CD14-positive monocyte (primary cell): ENCODE measurements at places on chromosomes 3 and 15. TPM values are rescaled to one million over a fixed set of nuclear protein-coding genes. Genes with fewer than 3 reads are reported as not detected.

DNA sequence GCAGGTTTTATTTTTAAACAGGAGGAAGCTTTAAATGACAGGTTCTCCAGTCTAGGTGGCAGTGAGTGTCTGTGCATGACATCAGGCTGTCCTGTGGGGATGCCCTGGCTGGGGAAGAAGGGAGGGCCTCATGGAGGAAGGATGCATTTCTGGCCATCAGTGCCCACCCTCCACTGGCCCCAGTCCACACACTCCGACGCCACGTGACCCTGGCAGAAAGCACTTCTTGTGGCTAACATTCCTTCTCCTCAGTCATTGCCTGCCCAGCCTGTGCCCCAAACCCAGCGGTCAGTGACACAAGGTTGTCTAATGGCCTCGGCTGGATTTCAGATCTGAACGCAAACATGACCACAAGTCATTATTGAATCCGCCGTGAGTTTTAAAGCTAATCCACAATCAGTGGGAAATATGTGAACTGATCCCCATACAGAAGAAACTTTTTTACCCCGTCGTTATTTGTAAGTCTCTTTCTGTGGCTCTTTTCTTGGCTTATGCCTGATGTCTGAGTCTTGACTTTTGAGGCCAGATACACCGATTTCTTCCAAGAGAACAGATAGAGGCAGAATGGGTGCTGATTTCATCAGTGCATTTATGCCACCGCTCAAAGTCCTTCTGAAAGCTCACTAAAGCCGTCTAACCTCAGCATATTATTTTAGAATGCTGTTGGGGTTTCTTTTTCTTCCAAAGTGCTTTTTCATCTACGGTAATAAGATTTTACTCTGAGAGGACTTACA lies 17.3 kb upstream of the LRRK1 start:
- H3K27me3 ChIP-seq, result peaks cover 4% of the 10 kb centered on the region
- H3K4me3 ChIP-seq, result no peak overlapping the region
- no peaks in the 10 kb centered on the region for H3K36me3 ChIP-seq

DNA sequence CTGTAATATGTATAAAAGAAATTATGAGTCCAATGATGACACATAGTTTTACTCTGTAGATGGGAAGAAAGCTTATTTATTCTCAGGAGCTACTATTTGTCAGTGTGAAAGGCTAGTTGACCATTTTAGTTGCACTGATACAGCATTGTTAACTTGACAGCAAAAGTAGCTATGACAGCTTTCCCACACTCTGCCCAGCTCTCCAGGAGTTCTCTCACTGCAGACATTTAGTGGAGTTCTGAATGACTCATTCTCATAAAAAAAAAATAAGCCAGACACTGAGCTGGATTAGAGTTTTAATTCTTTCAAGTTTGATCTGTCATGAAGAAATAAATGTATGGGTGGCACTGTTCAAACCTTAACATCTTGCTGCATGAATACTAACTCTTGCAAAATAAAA lies 77.2 kb upstream of the CFAP20DC start:
- no peaks in the 10 kb centered on the region for H3K4me1 ChIP-seq
- no peak overlapping the region for H3K27ac ChIP-seq
- H3K36me3 ChIP-seq, result no peaks in the 10 kb centered on the region
- no peak for DNase-seq
- no peak overlapping the region for H3K4me3 ChIP-seq
- no peaks in the 10 kb centered on the region for H3K27me3 ChIP-seq

DNA sequence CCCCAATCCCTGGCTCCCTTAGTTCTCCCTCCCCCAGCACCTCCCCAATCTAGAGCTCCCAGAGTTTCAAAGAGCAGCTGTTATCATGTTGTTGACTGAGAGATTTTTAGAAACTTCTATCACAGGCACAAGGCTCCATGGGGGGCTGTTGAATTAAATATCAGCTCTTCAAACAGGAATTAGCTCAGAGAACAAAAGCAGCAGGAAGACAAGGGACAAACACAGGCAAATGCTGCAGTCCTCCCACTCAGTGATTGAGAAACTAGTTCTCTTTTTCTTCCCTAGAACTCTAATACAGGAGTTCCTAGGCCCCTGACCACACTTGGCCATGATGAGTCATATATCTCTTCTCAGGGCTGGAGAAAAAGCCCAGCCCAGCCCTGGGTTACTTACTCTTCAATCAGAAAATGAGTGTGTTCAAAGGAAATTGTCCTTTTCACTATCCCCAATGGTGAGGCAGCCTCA lies 262.1 kb downstream of the IGSF11 start:
- no peak for DNase-seq

- no peak overlapping the region for H3K4me3 ChIP-seq
- peaks cover 7% of the 10 kb centered on the region for H3K4me1 ChIP-seq
- H3K36me3 ChIP-seq, result no peaks in the 10 kb centered on the region
- DNase-seq, result no peak
- no peaks in the 10 kb centered on the region for H3K27me3 ChIP-seq
Measured at GRCh38 chr3:23991306-23991682, 46.2 kb downstream of the NR1D2 start.

OXTR gene
- polyA plus RNA-seq, result not detected

FANCD2OS gene
- not detected for polyA plus RNA-seq

- no peak overlapping the region for H3K27ac ChIP-seq
- no peak for DNase-seq
- H3K4me3 ChIP-seq, result no peak overlapping the region
- no peaks in the 10 kb centered on the region for H3K27me3 ChIP-seq
- H3K36me3 ChIP-seq, result no peaks in the 10 kb centered on the region
Measured at GRCh38 chr3:101544161-101544850, 17.4 kb upstream of the TRMT10C start.

PLCH1 gene
- polyA plus RNA-seq, result not detected in 2 replicates

DNA sequence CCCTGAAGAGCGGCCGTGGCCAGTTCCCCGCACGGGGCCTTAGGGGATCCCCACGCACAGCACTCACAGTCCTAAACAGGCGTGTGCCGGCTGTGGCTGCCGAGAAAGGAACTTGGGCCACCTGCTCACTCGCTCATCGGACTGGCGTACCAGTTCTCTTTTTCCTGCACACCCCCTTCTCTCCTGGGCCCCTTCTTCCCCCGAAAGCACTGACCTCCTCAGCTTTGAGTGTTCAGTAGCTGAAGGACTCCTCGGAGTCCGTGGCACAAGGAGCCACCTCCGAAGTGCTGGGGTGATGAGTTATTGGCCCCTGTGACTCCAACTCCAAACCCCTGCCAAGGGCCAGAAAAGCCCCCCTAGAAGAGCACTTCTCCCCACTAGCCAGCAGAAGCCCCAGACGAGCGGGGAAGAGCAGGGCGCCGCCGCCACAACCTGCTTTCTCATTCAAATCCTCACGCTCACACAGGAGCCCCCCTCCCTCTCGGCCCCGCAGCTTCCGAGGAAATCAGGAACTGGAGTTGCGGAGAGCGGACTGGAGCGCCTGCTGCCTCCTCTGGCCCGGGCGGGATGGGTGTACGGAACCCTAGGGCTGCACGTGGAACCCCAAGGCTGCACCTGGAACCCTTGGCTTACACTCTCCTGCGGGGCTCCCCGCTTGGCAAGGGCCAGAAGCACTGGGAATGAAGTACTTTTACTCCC lies at the start of gene PLCH1:
Gene PLCH1, minus strand, starts transcription at position 446 of the 699 bp plus-strand sequence. CDS start 40,847 bp downstream, outside the sequence.
- peak within 1 kb of the TSS; percentile 84 for H3K4me3 ChIP-seq
- H3K4me1 ChIP-seq, result peaks cover 22% of the 10 kb centered on the region
- DNase-seq, result peak; percentile 39
- peaks cover 62% of the 10 kb centered on the region for H3K27me3 ChIP-seq
- H3K27ac ChIP-seq, result no peak within 1 kb of the TSS
- no peaks in the 10 kb centered on the region for H3K36me3 ChIP-seq

- no peak overlapping the region for H3K4me3 ChIP-seq
- H3K36me3 ChIP-seq, result no peaks in the 10 kb centered on the region
- H3K4me1 ChIP-seq, result no peaks in the 10 kb centered on the region
- H3K27ac ChIP-seq, result no peak overlapping the region
- DNase-seq, result no peak
- H3K27me3 ChIP-seq, result no peaks in the 10 kb centered on the region
Measured at GRCh38 chr15:62770111-62770660, 272.4 kb upstream of the TPM1 start.

- no peak overlapping the region for H3K4me3 ChIP-seq
- DNase-seq, result no peak
- H3K4me1 ChIP-seq, result no peaks in the 10 kb centered on the region
- no peaks in the 10 kb centered on the region for H3K27me3 ChIP-seq
- no peak overlapping the region for H3K27ac ChIP-seq
Measured at GRCh38 chr15:49844390-49844789, 223.5 kb downstream of the DTWD1 start.

DNA sequence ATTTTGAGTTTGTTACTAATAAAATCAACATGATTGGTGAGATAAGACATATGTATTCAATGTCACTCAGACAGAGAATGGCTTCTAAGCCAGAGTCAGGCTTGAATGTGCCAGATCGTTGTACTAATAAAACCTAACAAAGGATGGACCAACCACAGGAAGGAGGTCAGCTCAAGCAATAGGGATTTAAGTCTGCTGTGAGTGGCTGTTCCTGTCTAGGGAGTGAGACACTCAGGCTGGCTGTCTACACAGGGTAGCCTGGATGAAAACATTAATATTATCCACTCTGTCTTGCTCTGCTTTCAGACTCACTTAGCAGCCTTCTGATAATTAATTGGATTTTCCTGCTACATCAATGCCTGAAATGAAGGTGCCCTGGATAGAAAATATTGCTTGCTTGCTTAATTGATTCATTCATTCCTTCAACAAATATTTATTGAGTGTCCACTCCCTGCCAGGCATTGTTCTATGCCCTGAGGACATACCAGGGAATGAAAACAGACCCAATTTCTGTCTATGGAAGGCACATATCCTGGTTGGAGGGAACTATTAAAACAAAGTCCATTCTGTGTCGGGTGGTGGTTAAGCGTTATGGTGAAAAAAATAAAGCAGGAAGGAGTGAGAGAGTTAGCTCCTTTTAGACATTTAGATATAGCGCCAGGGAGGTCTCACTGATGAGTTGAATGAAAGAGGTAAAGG lies 239.4 kb downstream of the CHST2 start:
- peaks cover 8% of the 10 kb centered on the region for H3K36me3 ChIP-seq
- no peak overlapping the region for H3K4me3 ChIP-seq
- no peak overlapping the region for H3K27ac ChIP-seq
- DNase-seq, result no peak
- no peaks in the 10 kb centered on the region for H3K4me1 ChIP-seq

- DNase-seq, result no peak
- H3K4me1 ChIP-seq, result no peaks in the 10 kb centered on the region
- H3K27ac ChIP-seq, result no peak overlapping the region
- no peak overlapping the region for H3K4me3 ChIP-seq
Measured at GRCh38 chr15:62972814-62973213, 69.7 kb upstream of the TPM1 start.

- no peaks in the 10 kb centered on the region for H3K4me1 ChIP-seq
- DNase-seq, result no peak
- no peaks in the 10 kb centered on the region for H3K36me3 ChIP-seq
- no peak overlapping the region for H3K4me3 ChIP-seq
- no peak overlapping the region for H3K27ac ChIP-seq
- no peaks in the 10 kb centered on the region for H3K27me3 ChIP-seq
Measured at GRCh38 chr3:22959593-22959992, 243.5 kb upstream of the UBE2E2 start.

LIPH gene
- not detected for polyA plus RNA-seq

DNA sequence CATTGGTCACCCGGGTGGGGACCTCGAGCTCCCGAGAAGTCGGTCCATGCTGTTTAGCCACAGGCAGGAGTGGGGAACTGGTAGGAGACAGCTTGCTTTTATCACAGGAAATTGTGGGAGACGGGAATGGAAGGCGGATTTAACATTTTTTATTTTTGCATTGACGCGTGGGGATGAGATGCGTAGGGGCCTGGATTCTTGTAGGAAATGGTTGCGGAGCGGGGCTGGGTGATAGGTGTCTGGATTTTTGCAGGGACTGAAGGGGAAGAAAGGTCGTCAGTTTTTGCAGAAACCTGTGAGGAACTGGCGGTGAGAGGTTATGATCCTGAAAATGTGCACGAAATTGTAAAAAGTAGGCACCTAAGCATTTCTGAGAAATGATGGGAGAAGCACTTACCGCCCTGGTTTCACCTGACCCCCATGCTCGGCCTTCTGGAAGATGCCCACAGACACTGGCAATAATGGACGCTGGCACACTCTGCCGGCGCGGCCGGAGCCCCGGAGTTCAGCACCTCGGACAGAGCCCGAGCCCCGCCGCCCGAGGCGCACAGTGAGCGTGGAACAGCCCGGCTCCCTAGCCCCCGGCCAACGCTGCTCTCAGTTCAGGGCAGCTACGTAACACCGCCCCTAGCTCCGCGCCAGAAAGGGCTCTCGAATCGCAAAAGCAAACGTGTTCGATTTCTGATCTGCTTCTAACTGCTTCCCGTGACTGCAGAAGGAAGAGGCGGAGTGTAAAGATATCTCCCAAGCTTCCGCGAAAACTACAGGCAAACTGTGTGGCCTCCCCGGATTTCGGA lies 928 bp downstream of the ANKRD34C start:
- DNase-seq, result no peak
- no peak overlapping the region for H3K4me3 ChIP-seq
- peaks cover 53% of the 10 kb centered on the region for H3K27me3 ChIP-seq
- H3K27ac ChIP-seq, result no peak overlapping the region

- peak overlapping the region; percentile 92 for H3K4me3 ChIP-seq
- peak overlapping the region; percentile 97 for H3K27ac ChIP-seq
- no peaks in the 10 kb centered on the region for H3K27me3 ChIP-seq
- peaks cover 41% of the 10 kb centered on the region for H3K4me1 ChIP-seq
Measured at GRCh38 chr15:68818066-68818768, 2.5 kb downstream of the ANP32A start.

- no peaks in the 10 kb centered on the region for H3K4me1 ChIP-seq
- DNase-seq, result no peak
- H3K27ac ChIP-seq, result no peak overlapping the region
- no peak overlapping the region for H3K4me3 ChIP-seq
- no peaks in the 10 kb centered on the region for H3K27me3 ChIP-seq
Measured at GRCh38 chr15:29379647-29380046, 110.0 kb upstream of the NSMCE3 start.

DNA sequence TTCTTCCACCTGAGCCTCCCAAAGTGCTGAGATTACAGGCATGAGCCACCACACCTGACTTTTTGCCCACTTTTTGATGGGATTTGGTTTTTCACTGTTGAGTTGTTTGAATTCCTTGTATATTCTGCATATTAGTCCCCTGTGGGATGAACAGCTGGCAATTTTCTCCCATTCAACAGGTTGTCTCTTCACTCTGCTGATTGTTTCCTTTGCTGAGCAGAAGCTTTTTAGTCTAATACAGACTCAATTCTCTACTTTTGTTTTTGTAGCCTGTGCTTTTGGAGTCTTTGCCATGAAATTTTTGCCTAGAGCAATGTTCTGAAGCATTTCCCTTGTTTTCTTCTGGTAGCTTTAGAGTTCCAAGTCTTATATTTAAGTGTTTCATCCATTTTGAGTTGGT lies 62.7 kb upstream of the MFGE8 start:
- no peak overlapping the region for H3K27ac ChIP-seq
- no peak for DNase-seq
- H3K36me3 ChIP-seq, result no peaks in the 10 kb centered on the region
- no peaks in the 10 kb centered on the region for H3K27me3 ChIP-seq
- no peak overlapping the region for H3K4me3 ChIP-seq

DNA sequence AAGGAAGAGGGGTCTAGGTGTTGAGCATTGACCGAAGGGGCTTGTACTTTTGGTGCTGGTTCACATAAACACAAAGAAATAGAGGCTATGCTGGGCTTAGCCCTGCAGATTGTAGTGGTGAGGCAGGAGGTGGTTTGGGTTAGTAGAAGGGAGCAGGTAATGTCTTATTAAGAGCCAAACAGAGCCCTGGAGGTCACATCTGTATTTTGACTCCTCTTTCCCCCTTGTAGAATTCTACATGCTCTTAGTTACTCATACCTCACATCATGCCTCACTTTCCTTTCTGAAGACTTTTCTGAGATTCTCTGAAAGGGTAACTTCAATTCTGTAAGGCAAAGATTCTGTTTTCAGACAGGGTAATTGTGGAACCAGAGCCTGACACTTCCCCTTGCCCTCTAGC lies 16.1 kb upstream of the ZNF80 start:
- H3K27ac ChIP-seq, result no peak overlapping the region
- no peaks in the 10 kb centered on the region for H3K4me1 ChIP-seq
- no peaks in the 10 kb centered on the region for H3K36me3 ChIP-seq
- no peak overlapping the region for H3K4me3 ChIP-seq
